ENCODE measurements at places on chromosomes 1 and 21. TPM values are rescaled to one million over a fixed set of nuclear protein-coding genes. Genes with fewer than 3 reads are reported as not detected.

The CFAP141 gene
- total RNA-seq, result not detected

The MIXL1 gene
- 0.11 TPM for total RNA-seq

The OR10J1 gene
- not detected for total RNA-seq

The MEGF6 gene
- total RNA-seq, result 2.5 TPM

The IL23R gene
- total RNA-seq, result 0.54 TPM

The SLAMF9 gene
- total RNA-seq, result not detected

The CD164L2 gene
- total RNA-seq, result 0.11 TPM

The NECTIN4 gene
- 0.30 TPM for total RNA-seq

The SASS6 gene
- 1.0 TPM for total RNA-seq

The TMCC2 gene
- 18.0 TPM for total RNA-seq

The EPHB2 gene
- 51.4 TPM for total RNA-seq

The HFM1 gene
- total RNA-seq, result 7.6 TPM

The RORC gene
- 1.0 TPM for total RNA-seq

The EFNA3 gene
- 18.9 TPM for total RNA-seq

The CELA3A gene
- not detected for total RNA-seq

The HMCN1 gene
- 12.7 TPM for total RNA-seq

The RNU1-4 gene
- total RNA-seq, result 23,832 TPM

The OR2M7 gene
- not detected for total RNA-seq

The CRABP2 gene
- total RNA-seq, result 350 TPM

The TSPEAR gene
- total RNA-seq, result 0.45 TPM

The KRTAP11-1 gene
- not detected for total RNA-seq

The DUSP12 gene
- total RNA-seq, result 44.5 TPM

The KNCN gene
- 0.19 TPM for total RNA-seq

The SPRR5 gene
- total RNA-seq, result not detected

The HPDL gene
- total RNA-seq, result 35.9 TPM

The LRRC39 gene
- 2.3 TPM for total RNA-seq

The PGLYRP4 gene
- 0.66 TPM for total RNA-seq

The DYNLT4 gene
- 0.49 TPM for total RNA-seq

The SLAMF1 gene
- total RNA-seq, result not detected

The GJC2 gene
- 1.2 TPM for total RNA-seq

The RUNX1 gene
- total RNA-seq, result 0.46 TPM

The ALPL gene
- 0.45 TPM for total RNA-seq

The OR2T2 gene
- 2.1 TPM for total RNA-seq

The TBX15 gene
- total RNA-seq, result 52.7 TPM
